ENCODE measurements at places on chromosomes 2 and 18.
A peak's percentile ranks its signal among the peaks of the same experiment; 100 is the strongest.

- DNase-seq, result no peak
These were observed 79.3 kb downstream of the NABP1 start for GRCh38 chr2:191757208-191757607.

DNA sequence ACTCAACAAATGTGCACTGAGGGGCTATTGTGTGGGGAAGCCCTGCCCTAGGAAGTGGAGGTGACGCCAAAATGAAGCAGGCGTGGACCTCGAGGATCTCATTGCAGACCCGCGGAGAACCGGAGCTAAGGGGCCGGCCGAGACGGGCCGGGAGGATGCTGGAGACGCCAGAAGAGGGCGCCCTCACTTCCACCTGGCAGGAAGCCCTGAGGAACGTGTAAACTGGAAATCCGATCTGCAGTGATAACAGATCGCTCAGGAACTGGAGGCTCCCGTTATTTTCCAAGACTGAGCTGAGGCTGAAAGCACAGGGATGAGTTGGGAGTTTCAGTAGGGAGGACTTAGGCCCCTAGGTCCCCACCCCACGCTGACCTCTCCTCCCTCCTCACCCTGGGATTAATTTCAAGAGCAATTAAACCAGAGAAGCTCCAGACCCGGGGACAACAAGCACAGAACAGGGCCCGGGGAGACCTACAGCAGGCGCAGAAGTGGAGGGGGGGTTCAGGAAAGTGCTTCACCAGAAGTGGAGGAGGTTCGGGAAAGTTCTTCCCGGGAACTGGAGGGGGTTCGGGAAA is 7.7 kb upstream of the COL6A3 start:
- DNase-seq, result peak; percentile 66

GRCh38 chr2:28199995-28200679 is 192.5 kb upstream of the FOSL2 start:
- DNase-seq, result no peak

DNA sequence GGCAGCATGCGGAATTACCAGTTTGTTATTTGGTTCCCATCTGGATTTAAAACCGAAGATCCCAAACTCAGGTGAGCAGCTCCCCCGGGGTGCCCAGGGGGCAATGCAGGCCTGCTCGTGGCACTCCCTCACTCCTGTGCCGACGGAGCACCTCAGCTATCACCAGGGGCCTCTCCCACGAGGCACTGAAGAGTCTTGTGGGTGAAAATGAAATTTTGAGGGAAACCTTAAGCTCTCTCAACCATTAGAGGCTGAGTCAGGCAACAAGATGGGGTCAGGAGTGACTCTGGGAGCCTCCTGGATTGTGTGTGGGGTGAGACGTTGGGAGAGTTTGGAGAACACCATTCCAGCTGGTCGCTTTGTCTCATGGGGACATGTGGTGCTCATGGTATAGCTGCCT is 189.0 kb downstream of the PRKCE start:
- no peak for DNase-seq

DNA sequence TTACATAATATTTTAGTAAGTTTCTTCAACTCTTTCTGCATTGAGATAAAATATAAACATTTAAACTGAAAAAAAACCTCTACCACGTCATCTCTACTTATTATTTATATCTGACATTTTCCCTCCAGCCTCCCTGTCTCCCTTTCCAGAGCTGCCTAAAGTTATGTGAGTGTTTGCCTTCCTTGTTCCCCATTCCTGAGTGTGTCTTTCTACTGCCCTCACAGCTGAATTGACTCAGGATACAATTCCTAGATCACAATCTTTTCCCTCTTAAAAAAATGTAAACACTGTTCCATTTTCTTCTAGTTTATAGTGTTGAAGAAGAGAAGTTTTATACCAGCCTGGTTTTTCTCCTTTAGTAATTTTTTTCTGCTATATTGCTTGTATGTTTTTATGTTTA is 5.3 kb downstream of the TRPM8 start:
- DNase-seq, result no peak

DNA sequence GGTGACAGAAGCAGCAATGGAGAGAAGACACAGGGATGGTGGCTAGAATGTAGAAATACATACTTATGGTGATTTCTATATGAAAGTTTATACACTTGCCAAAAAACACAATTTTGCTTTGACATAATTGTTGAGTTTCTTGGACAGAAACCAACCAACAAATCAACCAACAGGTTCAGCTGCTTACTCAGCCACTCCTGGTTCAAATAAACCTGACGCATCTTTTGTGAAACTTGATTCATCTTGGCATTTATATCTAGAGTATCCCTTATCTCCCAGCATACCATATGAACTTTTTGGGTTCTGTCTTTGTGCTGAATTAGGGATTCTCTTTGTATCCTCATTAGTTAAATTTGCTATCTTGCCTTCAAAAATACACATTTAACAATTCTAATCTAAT is 54.1 kb upstream of the ERBB4 start:
- no peak for DNase-seq

- DNase-seq, result no peak
These were observed 85.5 kb downstream of the PMAIP1 start for GRCh38 chr18:59985289-59985688.

GRCh38 chr2:168237741-168238140 is 9.7 kb downstream of the STK39 start:
- no peak for DNase-seq

DNA sequence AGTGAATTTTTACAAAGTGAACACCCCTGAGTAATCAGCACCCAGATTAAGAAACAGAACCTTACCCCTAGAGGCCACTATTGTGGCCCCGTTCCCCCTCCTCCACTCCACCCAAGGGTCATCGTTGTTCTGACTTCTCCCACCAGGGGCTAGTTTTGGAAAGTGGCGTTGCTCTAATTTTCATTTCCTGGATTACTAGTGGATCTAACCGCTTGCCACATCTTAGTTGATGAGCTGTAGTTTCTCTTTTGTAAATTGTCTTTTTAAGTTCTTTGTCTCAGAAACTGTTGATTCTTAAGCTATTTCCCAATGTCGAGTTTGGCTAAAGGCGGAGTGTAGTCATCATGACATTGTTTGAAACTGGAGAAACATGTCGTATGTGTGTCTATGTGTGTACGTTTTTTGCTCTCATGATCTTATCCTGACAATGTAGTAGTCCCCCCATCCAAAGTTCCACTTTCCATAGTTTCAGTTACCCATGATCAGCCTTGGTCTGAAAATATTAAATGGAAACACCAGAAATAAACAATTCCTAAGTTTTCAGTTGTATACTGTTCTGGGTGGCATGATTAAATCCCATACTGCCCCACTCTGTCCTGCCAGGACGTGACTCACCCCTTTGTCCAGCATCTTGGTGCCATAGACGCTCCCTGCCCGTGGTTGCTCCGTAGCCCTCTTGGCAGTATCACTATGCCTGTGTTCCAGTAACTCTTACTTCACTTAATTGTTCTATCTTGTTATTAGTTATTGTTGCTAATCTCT is 71.0 kb upstream of the SP3 start:
- no peak for DNase-seq

DNA sequence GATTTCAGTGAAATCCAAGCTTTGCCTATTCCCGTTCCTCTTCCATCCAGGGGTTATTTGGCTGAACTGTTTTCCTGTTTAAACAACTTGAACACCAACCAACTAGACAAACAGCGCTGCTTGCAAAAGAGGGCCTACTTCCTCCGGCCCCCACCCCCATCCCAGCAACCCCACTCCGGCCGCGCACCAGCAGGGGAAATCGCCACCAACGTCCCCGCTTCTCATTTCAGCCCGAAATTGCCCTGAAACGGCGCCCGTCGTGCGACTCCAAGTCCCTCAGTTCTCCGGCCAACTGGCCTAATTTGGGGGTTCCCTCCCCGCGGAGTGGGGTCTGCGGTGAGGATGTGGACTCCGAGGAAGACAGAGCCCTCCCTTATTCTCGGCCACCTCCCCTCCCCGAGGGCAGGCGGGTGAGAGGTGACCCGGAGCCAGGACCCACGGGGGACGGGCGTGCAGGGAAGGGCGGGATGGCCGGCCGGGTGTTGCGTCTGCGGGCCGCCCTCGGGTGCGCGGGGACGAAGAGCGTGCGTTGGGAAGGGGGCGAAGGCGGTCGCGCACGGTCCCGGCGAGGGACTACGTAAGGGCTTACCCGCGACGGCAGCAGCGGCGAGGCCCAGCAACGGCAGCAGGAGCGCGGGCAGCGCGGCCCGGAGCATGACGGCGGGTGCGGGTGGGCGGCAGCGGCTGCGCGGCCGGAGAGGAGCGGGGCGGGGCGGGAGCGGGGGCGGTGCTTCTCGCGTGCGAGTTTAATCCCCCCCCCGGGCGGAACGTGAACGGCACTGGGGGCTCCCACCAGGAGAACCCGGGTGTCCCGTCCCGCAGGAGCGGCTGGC is at the start of gene CD302:
Gene CD302 (minus strand): TSS at position 666 of the 833 bp plus-strand sequence. CDS start 10 bp downstream, at position 656.
- peak; percentile 67 for DNase-seq

GRCh38 chr2:31287654-31288053 is 53.7 kb downstream of the EHD3 start:
- DNase-seq, result no peak

GRCh38 chr2:221833966-221834365 is 261.9 kb upstream of the EPHA4 start:
- DNase-seq, result no peak

GRCh38 chr18:79405781-79406575 is 10.2 kb downstream of the NFATC1 start:
- DNase-seq, result peak; percentile 95

GRCh38 chr2:69724540-69725159 is 17.3 kb upstream of the ANXA4 start:
- peak; percentile 61 for DNase-seq

DNA sequence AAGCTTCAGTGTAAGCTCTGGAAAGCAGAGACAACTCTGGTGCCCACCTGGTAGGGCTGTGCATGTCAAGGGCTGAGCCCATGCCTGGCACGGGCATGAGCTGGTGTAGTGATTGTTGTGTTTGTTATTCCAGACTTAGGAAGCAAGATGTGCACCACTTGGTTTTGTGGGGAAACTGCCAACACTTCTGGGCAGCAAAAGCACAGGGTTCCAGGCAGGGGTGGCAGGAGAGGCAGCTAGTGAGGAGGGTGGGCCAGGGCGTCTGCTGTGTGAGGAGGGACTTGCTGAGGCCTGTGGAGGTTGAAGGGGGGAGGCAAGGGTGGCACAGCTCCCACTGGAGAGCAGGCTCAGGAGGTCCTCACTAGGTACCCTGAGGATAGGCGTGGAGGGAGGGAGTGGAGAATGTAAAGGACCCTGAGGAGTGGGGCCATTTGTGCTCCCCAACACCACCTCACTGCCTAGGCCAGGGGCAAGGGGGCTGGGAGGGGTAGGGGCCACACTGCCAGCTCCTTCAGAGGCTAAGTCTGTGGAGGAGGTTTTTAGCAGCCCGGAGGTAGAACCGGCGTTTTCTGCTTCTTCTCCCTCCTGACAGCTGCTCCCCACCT is 104.0 kb upstream of the POU3F3 start:
- DNase-seq, result no peak

DNA sequence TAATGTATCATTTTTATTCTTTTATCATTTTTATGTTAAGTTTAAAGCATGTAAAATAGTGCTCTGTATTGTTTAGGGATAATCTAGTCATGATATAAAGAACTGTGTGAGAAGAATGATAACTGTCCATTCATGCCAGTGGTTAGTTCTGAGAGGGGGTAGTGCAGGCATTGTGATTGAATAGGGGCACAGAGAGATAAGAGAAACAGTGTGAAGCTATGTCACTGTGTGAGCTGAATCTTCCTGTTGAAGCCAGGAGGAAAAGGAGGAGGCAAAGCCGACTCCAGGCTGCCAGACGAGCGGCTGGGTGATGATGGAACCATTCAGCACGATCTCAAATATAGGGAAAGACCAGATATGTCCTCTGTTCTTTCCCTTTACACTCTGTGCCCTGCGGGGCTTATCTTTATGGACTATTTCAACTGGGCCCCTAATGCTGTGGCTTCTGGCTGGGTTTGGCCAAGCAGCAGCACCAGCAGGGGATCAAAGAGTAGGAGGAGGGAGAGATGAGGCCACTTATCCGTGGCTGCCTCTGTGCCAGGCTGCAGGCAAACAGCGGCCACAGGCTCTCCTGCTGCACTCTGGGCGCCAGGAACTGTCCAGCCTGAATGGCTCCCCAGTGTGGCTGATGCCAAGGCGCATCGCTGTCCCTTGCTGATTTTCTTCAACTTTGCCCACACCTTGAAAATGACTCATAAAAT is 128.0 kb downstream of the SPP2 start:
- DNase-seq, result no peak

GRCh38 chr18:13437034-13437433 is 218.5 kb downstream of the LDLRAD4 start:
- no peak for DNase-seq

GRCh38 chr18:11857177-11857887 is 6.1 kb downstream of the CHMP1B start:
- no peak for DNase-seq
